ENCODE measurements at places on chromosomes 2 and 18.

DNA sequence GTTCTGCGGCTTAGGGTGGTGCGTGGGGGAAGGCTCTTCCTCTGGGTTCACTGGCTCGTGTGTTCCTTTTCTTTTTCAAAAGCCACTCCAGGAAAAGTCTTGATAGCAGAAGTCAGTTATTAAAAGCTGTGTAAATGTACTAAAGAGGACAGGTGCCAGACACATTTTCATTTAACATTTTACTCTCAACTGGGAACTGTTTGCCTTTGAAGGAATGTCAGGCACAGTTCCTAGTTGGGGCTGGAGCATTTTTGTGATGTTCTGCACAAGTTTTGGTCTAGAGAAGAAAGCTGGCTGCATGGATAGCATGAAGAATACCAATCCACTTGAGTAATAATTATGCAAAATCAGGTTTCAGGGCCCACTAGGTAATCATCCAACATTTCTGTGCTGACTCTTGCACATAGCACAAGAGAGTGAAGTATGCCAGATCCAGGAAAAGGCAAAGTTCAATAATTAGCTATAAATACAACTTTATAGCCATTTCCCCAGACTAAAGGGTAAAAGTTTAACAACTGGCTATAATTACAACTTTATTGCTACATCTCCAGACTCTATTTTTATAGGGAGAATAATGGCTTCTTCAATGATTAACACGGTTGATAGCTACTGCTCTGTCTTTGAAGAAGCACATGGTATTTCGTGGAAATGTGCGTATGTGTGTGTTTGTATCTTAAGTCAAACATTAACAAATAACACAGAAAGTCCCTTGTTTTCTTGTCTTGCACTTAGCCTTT lies 16.2 kb downstream of the SCYGR8 start:
- DNase-seq, result no peak

- DNase-seq, result no peak
Measured at GRCh38 chr2:240225131-240225530, 84.7 kb upstream of the OTOS start.

GRCh38 chr18:75107196-75107930 lies 101.6 kb downstream of the PTGR3 start:
- DNase-seq, result no peak

GRCh38 chr18:13578400-13578799 lies 148.0 kb downstream of the FAM210A start:
- no peak for DNase-seq

DNA sequence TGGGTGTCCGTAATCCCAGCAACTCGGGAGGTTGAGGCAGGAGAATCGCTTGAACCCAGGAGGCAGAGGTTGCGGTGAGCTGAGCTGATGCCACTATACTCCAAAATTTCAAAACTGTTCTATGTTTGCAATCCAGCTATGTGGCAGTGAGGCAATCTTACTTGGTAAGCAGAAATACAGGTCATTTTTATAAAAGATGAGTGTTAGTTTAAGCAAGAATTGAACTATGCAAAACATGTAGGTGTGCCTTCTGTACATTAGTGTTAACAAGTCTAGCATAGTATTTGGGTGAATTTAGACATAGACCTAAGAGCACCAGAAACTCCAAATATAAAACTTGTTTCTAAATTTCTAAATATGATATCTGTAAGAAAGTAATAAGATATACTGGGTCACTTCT lies 7.2 kb downstream of the DSC1 start:
- no peak for DNase-seq

DNA sequence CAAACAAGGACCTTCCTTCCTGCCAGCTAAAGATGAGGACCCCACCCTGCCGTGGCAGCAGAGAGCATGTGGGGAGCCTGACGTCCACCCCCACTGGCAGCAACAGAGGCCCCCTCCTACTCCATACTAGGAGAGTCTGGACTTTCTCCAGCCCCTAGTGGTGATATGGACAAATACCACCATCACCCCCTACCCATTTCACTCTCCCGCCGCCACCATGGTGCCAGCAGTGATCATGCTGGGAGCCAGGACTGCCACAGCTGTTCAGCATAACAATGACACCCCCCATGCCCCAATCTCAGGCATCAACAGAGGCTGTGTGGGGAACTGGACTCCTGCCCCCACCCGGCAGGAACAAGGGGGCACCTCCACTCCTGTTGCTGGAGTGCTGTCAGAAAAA lies 42.7 kb upstream of the ATP9B start:
- DNase-seq, result no peak

- DNase-seq, result no peak
Measured at GRCh38 chr2:216113572-216113971, 4.4 kb downstream of the XRCC5 start.

- no peak for DNase-seq
Measured at GRCh38 chr2:203659331-203660049, 46.9 kb upstream of the CD28 start.

DNA sequence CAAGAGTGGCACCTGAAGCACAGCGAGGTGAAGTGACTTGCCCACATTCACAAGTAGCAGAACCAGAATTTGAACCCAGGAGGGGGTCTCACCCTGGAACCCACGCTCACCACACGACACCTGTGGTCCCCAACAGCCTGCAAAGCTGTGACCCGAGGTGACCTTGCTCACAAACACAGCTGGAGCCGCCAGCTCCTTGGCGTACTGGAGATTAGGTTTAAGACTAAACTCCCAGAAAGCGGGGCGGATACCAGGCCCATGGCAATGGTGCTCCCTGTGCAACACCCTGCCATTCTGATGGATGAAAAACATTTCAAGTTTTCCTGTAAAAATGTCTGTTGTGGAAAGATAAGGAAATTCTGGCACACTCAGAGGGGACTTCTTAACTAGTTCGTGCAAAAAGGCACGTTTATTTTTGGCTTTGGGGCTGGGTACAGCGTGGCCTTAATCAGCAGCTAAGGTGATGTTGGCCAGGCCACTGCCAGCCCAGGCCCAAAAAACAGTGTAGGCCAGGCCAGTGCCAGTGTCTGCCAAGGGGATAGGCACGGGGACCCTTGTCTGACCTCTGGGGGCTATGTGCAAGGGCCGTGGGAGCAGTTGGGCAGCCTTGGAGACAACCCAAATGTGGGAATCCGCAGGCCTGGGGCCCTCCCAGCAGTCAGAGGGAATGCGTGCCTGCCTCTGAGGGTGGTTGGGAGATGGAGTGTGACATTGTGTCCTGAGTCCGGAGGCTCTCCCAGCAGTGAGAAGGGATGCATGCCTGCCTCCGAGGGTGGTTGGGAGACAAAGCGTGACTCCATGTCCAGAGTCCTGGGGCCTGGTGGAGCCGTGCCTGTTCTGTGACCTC lies 185.0 kb upstream of the HS6ST1 start:
- DNase-seq, result no peak

- no peak for DNase-seq
Measured at GRCh38 chr2:8215159-8215863, 466.5 kb upstream of the ID2 start.

- DNase-seq, result no peak
Measured at GRCh38 chr18:3577281-3577855, 127.4 kb downstream of the TGIF1 start.

All from AG08395 (cell line).